ENCODE measurements at places on chromosomes 3 and 15.

DNA sequence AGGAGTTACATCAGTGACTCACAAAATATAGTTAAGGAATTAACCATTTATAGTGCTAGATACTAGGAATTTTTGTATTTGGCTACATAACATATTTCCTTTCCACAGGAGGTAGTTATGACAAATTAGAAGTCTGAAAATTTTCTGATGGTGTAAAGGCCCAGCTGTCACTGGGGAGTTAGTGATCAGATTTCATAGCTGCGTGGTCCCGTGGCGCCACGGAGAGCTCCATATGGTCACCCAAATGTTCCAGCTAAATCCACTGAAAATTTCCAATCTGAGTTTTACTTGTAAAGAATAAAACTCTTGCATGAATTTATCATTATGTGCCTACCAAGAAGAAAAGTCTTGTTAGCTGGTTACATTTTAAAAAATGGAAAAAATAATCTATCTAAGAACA lies 368.9 kb upstream of the PLSCR5 start:
- DNase-seq = no peak
- H3K27ac ChIP-seq = no peak overlapping the region
- H3K4me3 ChIP-seq = no peak overlapping the region
- no peaks in the 10 kb centered on the region for H3K27me3 ChIP-seq
- H3K36me3 ChIP-seq = no peaks in the 10 kb centered on the region

DNA sequence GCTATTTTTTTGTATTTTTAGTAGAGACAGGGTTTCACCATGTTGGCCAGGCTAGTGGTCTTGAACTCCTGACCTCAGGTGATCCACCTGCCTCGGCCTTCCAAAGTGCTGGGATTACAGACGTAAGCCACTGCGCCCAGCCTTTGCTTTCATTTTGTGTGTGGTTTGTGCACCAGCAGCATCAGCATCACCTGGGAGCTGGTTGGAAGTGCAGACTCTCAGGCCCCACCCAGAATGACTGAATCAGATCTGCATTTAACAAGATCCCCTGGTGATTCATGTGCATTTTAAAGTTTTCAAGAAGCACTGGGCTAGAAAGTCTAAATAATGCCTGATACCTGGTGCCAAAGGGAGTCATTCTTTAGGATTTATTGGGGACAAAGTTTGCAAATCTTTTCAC lies 73.4 kb upstream of the BNIP2 start:
- H3K27me3 ChIP-seq = no peaks in the 10 kb centered on the region
- H3K4me1 ChIP-seq = no peaks in the 10 kb centered on the region
- no peak overlapping the region for H3K27ac ChIP-seq
- no peaks in the 10 kb centered on the region for H3K36me3 ChIP-seq

DNA sequence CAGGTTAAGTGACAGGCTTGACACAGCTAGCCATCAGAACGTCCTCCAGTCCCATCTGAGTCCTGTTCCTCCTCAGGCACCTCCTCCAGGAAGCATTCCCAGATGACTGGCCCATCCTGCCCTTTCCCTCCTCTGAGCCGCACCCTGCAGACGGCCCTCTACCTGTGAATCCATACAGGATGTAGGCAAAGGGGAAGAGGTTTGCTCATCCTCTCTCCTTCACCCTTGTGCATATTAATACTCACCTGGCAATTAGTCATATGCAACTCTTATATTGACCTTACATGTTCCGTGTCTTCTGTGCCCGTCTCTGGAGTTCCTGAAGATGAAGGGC lies 61.9 kb downstream of the SMAD3 start:
- peaks cover 23% of the 10 kb centered on the region for H3K4me1 ChIP-seq
- no peaks in the 10 kb centered on the region for H3K27me3 ChIP-seq
- H3K27ac ChIP-seq = no peak overlapping the region
- no peak for DNase-seq

DNA sequence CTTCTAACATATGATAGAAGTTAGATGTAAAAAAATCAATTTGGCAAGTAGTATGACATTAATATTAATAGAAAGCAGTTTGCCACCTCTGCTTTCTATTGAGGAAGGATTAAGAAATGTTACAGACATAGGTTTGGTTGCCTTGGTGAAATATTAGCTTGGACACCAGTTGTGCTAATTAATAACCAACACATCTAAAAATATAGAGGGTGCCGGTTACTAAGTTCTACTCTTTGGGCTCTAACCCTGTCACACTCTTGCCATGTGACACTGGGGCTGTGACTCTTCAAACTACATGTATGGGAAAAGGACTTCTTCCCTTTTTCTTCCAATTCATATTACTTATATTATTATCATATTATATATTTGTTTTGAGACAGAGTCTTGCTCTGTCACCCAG lies 64.4 kb downstream of the TRIM71 start:
- no peak overlapping the region for H3K4me3 ChIP-seq
- DNase-seq = no peak
- no peaks in the 10 kb centered on the region for H3K27me3 ChIP-seq
- H3K4me1 ChIP-seq = no peaks in the 10 kb centered on the region

DNA sequence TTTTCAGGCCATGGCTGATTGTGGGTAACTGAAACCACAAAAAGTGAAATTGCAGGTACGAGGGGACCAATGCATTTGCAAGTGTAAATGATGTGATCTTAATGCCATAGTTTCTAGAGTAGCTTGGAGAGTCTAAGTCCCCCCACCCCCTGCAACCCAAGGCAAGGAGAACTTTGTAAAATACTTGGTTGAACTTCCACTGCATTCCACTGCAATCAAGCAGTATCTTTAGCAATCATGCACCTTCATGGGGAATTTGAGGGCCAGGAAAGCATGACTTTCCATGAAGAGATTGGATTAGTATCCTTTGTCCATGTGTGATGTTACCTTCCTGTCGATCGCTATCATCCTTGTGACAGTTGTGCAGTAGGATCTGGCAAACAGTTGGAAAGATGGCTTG lies 11.4 kb upstream of the CYP8B1 start:
- H3K27ac ChIP-seq = no peak overlapping the region
- H3K27me3 ChIP-seq = no peaks in the 10 kb centered on the region
- DNase-seq = no peak
- no peaks in the 10 kb centered on the region for H3K36me3 ChIP-seq
- no peak overlapping the region for H3K4me3 ChIP-seq
- no peaks in the 10 kb centered on the region for H3K4me1 ChIP-seq

DNA sequence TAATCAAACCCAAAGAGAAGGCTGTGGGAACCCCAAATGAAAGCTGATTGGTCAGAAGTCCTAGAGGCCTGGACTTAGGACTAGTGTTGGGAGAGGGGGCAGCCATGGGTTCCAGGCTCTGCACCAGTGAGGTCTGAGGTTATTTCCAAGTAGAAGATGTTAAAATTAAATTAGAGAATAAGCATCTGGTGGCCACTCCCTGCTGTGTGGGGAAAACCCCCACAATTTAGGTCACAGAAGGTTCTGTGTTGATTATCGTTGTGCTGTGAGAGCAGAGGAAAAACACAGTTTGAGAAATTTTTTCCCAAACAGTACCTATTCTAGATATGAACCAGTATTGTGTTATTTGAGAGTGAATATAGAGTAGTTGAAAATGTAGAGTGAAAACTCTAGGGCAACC lies 53.9 kb upstream of the NSMCE3 start:
- H3K27ac ChIP-seq = no peak overlapping the region
- H3K4me3 ChIP-seq = no peak overlapping the region
- no peak for DNase-seq
- H3K27me3 ChIP-seq = no peaks in the 10 kb centered on the region

DNA sequence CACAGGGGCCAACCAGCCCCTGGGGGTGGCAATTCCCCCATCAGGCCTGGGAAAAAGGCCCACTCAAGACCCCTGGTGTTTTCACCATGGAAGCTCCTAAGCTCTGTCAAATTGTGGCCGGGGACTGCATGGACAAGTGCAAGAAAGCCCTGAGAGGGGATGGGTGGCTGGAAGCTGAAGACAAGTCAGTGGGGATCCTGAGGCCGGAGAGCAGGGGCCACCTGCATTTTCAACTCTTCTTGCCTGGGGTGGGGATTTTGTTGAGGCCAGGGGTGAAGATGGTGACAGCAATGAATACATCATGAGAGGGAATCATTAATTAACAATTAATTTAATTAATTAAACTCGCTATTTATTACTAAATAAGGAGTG lies 33.9 kb downstream of the FEM1B start:
- no peaks in the 10 kb centered on the region for H3K36me3 ChIP-seq
- H3K4me3 ChIP-seq = no peak overlapping the region
- peaks cover 2% of the 10 kb centered on the region for H3K4me1 ChIP-seq

GRCh38 chr15:87269566-87269965 lies 987.0 kb downstream of the NTRK3 start:
- H3K27me3 ChIP-seq = no peaks in the 10 kb centered on the region
- H3K4me3 ChIP-seq = no peak overlapping the region
- H3K27ac ChIP-seq = no peak overlapping the region
- DNase-seq = no peak

DNA sequence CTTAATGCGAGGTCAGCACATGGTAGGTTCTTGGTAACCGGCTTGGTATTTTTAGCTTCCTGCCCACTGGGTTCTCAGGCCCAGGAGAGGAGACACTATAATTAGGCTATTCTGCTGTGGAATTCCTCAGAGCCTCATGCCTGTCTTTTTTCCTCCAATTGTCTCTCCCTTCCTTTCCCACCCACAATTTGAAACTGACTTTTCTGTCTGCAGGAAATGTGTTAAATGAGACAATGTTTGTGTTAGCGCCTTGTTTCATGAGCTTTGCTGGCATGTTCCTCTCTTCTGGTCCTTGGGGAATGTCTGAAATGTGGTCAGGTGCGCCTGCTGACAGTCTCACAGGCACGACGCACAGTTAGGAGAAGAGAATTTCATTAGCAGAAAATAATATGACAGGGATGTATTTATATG lies 223.6 kb upstream of the CTNNB1 start:
- H3K27me3 ChIP-seq = no peaks in the 10 kb centered on the region
- H3K4me1 ChIP-seq = no peaks in the 10 kb centered on the region
- no peak overlapping the region for H3K27ac ChIP-seq
- no peak overlapping the region for H3K4me3 ChIP-seq
- DNase-seq = no peak

- H3K4me3 ChIP-seq = no peak overlapping the region
- no peak for DNase-seq
- no peaks in the 10 kb centered on the region for H3K27me3 ChIP-seq
- no peaks in the 10 kb centered on the region for H3K36me3 ChIP-seq
- no peaks in the 10 kb centered on the region for H3K4me1 ChIP-seq
Observed at GRCh38 chr15:89801471-89802195, 13.0 kb downstream of the ANPEP start.

DNA sequence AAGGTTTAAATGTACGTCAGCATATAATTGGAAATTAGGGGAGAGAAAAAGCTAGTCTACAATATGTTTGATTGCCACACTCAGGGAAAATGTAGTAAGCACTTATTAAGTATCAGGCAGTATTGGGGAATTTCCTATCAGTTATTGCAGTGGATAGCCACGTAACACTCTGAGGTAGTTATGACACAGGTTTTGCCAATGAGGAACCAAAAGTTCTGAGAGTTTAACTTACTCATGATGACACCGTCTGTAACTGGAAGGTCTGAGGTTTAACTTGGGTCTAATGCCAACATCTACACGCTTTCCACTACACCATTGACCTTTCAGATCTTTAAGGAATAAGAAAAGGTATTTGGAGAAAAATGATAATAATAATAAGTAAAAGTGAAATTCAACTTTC lies 89.5 kb downstream of the ZMAT3 start:
- no peak overlapping the region for H3K4me3 ChIP-seq
- no peak for DNase-seq
- H3K27me3 ChIP-seq = no peaks in the 10 kb centered on the region
- H3K27ac ChIP-seq = no peak overlapping the region

DNA sequence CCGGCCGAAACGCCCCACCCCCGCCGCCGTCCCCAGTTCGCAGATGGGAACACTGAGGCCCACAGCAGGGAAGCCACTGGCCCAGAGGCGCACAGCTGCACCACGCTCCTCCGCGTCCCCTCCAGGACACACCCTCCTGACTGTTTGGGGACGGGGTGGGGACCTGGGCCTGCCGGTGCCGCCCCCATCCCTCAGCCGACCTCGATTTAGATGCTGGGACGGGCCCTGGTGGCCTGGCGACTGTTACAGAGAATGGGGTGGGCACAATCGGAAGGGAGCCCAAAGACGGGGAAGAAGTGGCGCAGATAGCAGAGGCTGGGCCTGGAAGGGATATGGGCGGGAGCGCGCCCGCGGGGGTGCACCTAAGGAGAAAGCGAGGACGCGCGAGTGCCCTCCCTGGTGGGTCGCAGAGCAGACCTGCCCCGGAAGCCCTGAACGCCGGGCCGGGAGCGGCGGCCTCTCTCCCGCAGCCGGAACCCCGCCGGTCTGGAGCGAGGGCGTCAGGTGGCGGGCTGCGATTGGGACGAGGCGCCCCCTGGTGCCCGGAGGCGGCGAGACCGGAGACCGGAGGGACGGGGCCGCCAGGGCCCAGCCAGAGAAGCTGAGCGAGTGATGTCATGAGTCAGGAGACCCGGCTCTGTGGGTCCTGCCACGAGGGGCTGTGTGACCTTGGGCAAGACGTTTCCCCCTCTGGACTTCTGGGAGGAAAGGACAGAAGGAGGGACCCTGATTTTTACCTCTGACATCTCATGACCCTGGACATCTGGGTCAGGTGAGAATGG lies 78.4 kb downstream of the IQSEC1 start:
- H3K36me3 ChIP-seq = peaks cover 17% of the 10 kb centered on the region
- H3K27ac ChIP-seq = peak overlapping the region; percentile 68
- peak overlapping the region; percentile 68 for H3K4me3 ChIP-seq
- H3K27me3 ChIP-seq = no peaks in the 10 kb centered on the region
- DNase-seq = peak; percentile 79
- H3K4me1 ChIP-seq = peaks cover 23% of the 10 kb centered on the region

DNA sequence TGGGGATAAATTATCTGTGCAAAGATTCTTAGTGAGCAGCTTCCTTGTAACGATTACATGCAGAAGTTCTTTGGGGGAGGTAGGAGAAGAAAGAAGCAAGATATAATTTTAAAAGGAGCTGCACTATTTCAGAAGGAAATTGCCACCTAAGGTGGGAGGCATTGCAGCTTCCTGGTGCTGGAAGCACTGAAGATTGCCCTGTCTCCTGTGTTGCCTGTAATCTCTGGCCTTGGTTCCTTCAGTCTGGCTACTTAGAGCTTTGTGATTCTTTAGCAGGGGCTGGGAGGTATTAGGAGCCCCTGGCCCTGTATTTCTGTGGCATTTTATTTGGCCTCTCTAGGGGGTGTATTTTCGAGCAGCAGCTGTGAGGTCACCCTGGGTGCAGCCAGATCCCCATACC lies 35.5 kb downstream of the CACNA2D3 start:
- no peak overlapping the region for H3K27ac ChIP-seq
- DNase-seq = no peak
- H3K27me3 ChIP-seq = no peaks in the 10 kb centered on the region
- no peak overlapping the region for H3K4me3 ChIP-seq

DNA sequence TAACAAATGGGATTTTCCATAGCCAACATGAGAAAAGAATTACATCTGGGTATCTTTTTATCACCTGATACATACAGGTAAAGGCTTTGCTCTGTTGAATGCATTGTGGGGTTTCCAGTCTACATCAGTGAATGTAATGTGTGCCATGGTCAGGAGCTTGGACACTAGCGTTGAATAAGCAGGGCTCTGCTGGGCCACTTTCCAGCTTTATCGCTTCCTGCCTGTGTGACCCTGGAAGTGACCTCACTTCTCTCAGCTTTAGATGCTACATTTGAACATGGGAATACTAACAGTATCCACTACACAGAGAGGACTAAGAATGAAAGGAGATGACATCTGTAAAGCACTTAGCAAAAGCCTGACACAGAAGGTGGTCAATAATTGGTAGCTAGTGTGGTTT lies 40.1 kb downstream of the TTC23 start:
- no peaks in the 10 kb centered on the region for H3K4me1 ChIP-seq
- H3K36me3 ChIP-seq = no peaks in the 10 kb centered on the region

GRCh38 chr15:55468321-55468720 lies 39.7 kb downstream of the DNAAF4 start:
- no peaks in the 10 kb centered on the region for H3K27me3 ChIP-seq
- no peaks in the 10 kb centered on the region for H3K4me1 ChIP-seq
- no peak overlapping the region for H3K27ac ChIP-seq
- no peak overlapping the region for H3K4me3 ChIP-seq
- no peak for DNase-seq
- no peaks in the 10 kb centered on the region for H3K36me3 ChIP-seq

All from effector memory CD4-positive, alpha-beta T cell (primary cell).